Activated CD8-positive, alpha-beta memory T cell treated with anti-CD3 and anti-CD28 coated beads for 1 hour (primary cell): ENCODE measurements at places on chromosomes 2 and 18.

DNA sequence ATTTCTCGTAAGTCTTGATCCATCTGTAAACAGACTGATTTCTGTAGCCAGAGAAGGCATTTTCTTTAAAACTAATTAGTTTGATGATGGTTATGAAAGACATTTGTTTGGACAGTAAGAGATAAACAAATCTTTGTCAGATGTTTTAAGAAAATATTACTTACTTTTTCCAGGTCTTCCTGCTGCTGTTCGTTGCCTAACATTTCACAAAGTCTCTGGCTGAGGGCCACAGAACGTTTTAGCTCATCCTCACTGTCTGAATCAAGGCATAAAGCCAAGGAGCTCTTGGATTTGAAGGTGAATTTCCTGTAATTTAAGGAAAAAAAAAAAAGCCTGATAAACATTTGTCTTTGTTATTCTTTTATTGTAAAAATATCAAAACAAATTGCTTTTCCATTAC lies 57.8 kb downstream of the VIL1 start:
- DNase-seq, result no peak

DNA sequence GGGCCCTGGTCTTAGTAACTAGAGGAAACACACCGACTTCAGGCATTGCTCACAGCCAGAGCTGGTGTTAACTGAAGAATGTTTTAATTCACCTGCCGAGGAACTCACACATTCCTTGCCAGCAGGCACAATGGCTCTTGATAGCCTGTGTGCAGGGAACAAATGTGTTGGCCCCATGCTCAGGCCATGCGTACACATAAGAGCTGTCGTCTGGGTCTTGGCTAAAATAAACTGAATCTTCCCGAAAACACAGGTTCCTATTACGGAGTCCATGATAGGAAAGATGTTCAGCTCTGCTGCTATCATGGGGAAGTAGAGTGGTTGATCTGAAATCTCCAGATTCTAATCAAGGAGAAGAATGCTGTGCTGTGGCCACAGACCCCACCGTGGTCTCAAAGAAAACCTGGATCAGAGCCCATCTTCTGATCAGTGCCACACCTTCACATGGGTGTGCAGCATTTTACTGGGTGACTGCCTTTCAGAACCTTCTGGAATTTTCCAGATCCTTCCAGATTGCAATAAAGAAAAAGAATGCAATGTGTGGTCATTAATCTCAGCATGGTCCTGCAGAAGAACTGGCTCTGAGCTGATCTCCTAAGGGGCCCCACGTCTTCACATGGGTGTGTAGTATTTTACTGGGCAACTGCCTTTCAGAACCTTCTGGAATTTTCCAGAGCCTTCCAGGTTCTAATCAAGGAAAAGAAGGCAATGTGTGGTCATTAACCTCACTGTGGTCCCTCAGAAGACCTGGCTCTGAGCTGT lies 17.2 kb downstream of the MBP start:
- DNase-seq, result no peak

- no peak for DNase-seq
These were observed 2.7 kb downstream of the YPEL5 start for GRCh38 chr2:30149513-30149912.

GRCh38 chr2:206555721-206556120 lies 86.6 kb upstream of the FAM237A start:
- DNase-seq, result no peak

GRCh38 chr2:95357717-95358280 lies 44.7 kb upstream of the FAHD2A start:
- no peak for DNase-seq

DNA sequence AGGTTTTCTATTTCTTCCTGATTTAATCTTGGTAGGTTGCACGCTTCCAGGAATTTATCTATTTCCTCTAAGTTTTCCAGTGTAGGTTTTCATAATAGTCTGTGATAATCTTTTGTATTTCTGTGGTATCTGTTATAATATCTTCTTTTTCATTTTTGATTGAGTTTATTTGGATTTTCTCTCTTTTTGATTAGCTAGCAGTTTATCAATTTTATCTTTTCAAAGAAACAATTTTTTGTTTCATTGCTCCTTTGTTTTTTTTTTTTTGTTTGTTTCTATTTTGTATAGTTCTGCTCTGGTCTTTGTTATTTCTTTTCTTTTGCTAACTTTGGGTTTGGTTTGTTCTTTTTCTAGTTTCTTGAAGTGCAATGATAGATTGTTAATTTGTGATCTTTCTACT lies 51.3 kb downstream of the G6PC2 start:
- DNase-seq, result no peak

- no peak for DNase-seq
These were observed 9.9 kb downstream of the ALPK2 start for GRCh38 chr18:58618822-58619595.

DNA sequence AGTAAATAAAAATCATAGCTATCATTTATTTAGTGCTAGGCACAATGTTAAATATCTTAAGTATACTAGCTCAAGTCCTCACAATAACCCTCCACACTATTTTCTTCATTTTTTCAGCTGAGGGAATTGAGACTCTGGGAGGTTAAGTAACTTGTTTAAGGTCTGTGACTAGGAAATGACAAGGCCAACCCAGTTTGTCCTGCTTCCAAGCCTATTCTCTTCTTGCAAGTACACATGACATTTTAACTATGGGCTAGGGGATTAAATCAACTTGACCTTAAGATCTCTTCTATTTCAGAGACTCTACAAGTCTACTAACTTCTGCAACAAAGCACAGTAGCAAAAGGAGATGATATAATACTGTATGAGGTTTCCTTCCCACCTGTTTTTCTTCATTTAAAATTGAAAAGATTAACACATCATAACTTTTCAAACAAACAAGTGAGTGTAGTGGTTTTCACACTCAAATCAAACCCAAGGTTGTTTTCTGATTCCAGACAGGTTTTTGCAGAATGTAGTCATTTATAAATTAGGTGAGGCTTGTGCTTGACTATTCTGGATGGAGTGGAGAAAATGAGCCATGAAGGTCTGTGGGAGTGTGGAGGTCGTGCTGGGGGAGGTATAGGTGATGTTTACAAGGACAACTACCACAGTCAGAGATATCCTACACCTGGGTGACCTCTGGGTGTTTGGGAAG lies 57.0 kb downstream of the CD28 start:
- DNase-seq, result no peak

DNA sequence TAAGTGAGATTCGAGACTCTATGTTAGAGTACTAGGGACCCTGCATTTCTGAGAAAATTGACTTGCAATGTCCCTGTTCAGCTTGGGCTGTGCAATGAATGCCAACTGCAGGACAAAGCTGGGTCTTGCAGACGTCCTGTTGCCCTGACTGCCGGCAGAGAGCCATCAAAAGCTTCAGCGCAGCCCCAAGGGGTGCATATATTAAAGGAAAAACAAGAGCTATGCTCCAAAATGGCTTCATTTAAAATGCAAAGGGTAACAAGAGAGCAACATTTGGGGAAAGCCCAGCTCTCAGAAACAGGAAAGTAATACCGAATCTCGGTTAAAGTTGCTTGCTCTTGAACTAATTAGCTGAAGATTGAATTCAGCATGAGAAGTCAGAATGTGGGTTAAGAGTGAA lies 110.9 kb upstream of the PNPT1 start:
- DNase-seq, result no peak

- no peak for DNase-seq
These were observed 91.4 kb downstream of the ACSL3 start for GRCh38 chr2:222952204-222952603.

GRCh38 chr2:157777427-157777826 lies 98.7 kb downstream of the ACVR1 start:
- peak; percentile 4 for DNase-seq

DNA sequence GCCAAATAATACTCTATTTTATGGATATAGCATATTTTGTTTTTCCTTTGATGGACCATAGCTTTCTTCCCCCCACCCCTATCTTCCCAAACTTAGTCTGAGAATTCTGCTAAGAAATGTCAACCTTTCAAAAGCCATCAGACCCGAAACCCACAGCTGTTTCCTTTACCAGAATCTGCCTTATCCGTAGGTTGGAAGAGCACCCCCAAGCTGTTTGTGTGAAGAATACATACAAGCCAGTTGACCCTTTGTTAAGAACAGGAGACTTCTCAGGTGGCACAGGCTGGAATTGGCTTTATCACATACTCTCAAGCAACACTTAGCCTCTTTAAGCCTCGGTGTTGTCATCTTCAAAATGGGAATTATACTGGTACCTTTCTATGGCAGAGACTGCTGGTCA lies 135.1 kb downstream of the ACTR3 start:
- no peak for DNase-seq

DNA sequence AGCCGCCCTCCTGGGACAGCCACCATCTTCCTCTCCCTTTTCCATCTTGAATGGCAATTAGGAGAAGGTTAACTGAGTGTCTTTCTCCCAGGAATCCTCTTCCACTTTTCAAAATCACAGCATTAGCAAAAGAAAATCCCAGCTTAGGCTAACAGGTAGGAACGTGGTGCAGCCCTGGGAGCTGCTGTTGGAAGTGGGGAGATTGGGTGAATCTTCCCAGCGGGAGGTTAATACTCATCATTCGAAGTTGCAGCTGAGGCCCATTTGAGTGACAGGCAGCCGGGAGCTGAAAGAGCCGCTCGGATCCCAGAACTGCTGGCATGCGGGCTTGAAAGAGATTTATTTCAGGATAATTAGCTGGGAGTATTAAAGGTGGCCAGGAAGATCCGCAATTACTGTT lies 306.0 kb downstream of the BCL11A start:
- no peak for DNase-seq

- no peak for DNase-seq
These were observed 190.1 kb upstream of the TNP1 start for GRCh38 chr2:217049956-217050355.

DNA sequence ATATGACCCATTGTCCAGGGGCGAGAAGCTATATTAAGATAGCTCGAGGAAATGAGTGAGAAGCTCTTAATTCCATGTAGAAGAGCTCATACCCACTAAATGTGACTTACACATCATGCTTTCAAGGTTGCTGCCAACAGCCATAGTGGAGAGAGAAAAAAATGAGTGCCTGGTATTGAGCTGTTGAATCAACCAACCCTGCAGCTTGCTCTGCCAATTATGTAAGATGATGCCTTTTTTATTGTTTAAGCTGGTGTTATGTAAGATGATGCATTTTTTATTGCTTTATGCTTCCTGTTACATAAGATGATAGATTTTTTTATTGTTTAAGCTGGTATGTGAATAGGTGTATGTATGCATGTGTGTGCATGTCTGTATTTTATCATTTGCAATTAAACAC lies 228.2 kb downstream of the CCDC178 start:
- DNase-seq, result no peak

GRCh38 chr2:210456571-210456970 lies 20.0 kb downstream of the LANCL1 start:
- no peak for DNase-seq

DNA sequence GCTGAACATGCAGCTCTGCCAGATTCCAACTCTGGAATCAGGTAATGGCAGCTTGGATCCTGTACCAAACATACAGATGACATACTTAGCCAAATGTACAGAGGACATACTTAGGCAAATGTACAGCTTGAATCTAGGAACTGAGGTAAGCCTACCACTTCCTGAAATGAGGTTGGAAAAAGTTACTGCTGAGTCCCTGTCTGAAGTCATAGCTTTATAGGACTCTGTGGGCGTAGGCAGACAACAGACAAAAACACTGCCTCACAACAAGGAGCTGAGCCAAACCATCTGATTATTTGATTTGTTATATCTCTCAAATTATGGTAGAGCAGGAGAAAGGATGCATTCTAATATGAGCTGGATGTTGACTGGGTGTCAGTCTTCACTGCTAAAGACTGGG lies 290.2 kb upstream of the TCF4 start:
- no peak for DNase-seq

- no peak for DNase-seq
These were observed 74.9 kb downstream of the ATP8B1 start for GRCh38 chr18:57727952-57728807.

- DNase-seq, result no peak
These were observed 12.6 kb upstream of the MLPH start for GRCh38 chr2:237474442-237474911.

DNA sequence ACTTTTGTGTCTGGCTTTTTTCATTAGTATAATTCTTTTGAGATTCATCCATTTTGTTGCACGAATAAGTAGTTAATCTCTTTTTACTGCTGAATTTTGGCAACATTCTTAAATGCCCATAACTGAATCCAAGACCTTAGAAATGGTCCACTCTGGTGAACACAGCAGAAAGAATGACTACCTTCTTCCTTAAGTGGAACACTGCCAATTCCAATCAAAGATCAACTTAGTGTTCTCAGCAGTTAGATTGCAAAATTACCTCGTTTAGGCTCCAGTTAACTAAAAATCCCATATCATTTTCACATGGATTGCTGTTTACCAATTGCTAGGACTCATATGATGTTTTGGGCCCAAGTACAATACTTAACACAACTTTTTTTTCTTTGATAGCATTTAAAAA lies 59.9 kb downstream of the MDH1 start:
- DNase-seq, result no peak

GRCh38 chr2:60957643-60958042 lies 59.9 kb upstream of the PEX13 start:
- DNase-seq, result no peak

DNA sequence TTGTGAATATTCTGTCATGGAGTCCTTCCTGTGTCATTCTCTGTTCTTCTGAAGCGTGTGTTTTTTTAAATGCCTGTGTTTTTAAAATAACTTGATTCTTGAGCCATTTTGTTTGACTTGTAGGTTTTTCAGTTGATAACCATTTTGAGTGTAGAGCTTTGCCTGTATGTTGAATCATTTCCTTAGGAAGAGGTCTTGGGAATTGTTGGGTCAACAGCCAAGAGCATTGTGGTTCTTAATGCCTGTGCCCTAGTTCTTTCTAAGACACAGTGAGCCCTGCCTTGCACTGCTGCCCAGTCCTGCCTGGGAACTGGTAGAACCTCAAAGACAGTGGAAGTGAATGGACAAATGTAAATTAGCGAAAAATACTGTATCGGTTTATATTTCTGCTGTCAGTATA lies 25.9 kb downstream of the RAB12 start:
- DNase-seq, result no peak
